ENCODE measurements at places on chromosomes 5 and 9.

- peak; percentile 36 for DNase-seq
Observed at GRCh38 chr9:105608721-105609598, 51.0 kb downstream of the FKTN start.

DNA sequence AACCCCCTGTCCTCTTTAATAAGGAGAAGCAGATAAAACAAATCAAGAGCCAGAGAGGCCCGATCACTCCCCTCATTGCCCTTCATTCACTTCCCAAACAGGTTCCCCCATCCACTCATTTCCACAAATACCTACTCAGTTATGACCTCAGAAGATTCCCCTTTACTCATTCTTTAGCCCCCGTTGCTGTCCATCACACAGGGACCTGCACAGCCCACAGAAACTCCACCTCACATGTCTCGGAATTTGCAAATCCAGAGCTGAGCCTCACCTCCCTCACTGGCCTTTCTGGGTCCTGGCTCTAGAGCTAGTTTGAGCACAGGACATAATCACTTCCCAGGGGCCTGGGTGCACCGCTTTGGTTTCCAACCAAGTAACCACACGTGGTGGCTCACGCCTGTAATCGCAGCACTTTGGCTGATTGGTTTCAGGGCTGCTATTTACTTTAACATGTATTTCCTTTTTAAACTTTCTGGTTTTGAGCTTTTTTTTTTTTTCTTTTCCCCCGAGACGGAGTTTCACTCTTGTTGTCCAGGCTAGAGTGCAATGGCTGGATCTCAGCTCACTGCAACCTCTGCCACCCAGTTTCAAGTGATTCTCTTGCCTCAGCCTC, 17.8 kb downstream of the ATP6V0E1 start:
- no peak for DNase-seq

GRCh38 chr5:80116000-80116399, 80.9 kb downstream of the THBS4 start:
- no peak for DNase-seq

GRCh38 chr5:79243224-79243623, 7.3 kb downstream of the JMY start:
- DNase-seq = no peak

Data from retina (tissue), 1 donor.